ENCODE measurements at places on chromosomes 13 and 19.

- no peaks in the 10 kb centered on the region for H3K4me1 ChIP-seq
- H3K4me3 ChIP-seq, result no peak overlapping the region
- H3K36me3 ChIP-seq, result no peaks in the 10 kb centered on the region
- no peak for DNase-seq
- no peak overlapping the region for H3K27ac ChIP-seq
Observed at GRCh38 chr19:50893047-50893736, 18.0 kb downstream of the KLK4 start.

GRCh38 chr19:51901860-51902259 is 3.0 kb downstream of the ZNF649 start:
- H3K36me3 ChIP-seq, result peaks cover 18% of the 10 kb centered on the region
- H3K27me3 ChIP-seq, result no peaks in the 10 kb centered on the region
- no peak overlapping the region for H3K27ac ChIP-seq
- no peaks in the 10 kb centered on the region for H3K4me1 ChIP-seq

- H3K27me3 ChIP-seq, result no peaks in the 10 kb centered on the region
- no peak overlapping the region for H3K4me3 ChIP-seq
- peaks cover 15% of the 10 kb centered on the region for H3K4me1 ChIP-seq
Observed at GRCh38 chr19:2330632-2331284, 2.3 kb downstream of the SPPL2B start.

GRCh38 chr19:8192221-8192820 is 16.8 kb upstream of the CERS4 start:
- H3K36me3 ChIP-seq, result no peaks in the 10 kb centered on the region
- H3K27ac ChIP-seq, result no peak overlapping the region
- no peak overlapping the region for H3K4me3 ChIP-seq
- H3K4me1 ChIP-seq, result no peaks in the 10 kb centered on the region
- H3K27me3 ChIP-seq, result no peaks in the 10 kb centered on the region
- DNase-seq, result no peak
